ENCODE measurements at places on chromosomes 3 and 15. TPM values are rescaled to one million over a fixed set of nuclear protein-coding genes. Genes with fewer than 3 reads are reported as not detected.

DNA sequence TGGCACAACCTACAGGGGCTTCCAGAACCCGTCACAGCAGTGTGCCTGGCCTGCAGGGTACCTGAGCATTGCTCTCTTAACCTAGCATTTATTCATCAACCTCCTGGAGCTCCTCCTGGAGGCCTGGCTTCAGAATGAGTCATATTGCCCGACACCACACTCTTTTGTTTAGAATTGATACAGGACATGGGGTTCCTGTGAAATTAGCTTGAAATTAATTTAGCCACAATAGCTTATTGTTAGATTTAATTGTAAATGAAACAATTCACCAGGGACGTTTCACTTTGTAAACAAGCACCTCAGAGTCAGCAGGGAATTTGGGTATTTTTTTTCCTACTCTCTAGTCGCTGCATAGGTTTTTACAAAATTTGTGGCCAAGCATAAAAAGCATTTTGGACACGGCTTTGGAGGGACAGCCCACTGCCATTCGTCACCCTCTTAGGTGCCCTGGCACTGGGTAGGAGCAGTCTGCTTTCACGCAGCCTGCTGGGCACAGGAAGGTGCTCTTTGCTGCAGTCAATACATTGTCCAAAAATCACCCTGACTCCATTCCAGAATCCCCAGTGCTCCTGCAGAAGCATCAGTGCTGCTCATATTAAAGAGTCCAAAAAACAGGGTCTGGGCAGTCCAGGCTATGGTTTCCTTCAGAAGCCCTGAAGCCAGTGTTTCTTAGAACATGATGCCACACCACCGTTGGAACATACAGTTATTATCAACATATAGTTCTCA is 60.8 kb upstream of the MEF2A start:
- DNase-seq = no peak

GRCh38 chr3:37675833-37676596 is 185.7 kb upstream of the CTDSPL start:
- no peak for DNase-seq

- DNase-seq = no peak
Measured at GRCh38 chr3:134357261-134357913, 16.9 kb downstream of the AMOTL2 start.

- no peak for DNase-seq
Measured at GRCh38 chr3:180311242-180311641, 274.5 kb upstream of the PEX5L start.

TGM5 gene
- 0.24 TPM for total RNA-seq

ITIH4 gene
- not detected for total RNA-seq

TP63 gene
- total RNA-seq = not detected

Data from SJSA1 (cell line).